ENCODE measurements at places on chromosomes 5 and 9.

DNA sequence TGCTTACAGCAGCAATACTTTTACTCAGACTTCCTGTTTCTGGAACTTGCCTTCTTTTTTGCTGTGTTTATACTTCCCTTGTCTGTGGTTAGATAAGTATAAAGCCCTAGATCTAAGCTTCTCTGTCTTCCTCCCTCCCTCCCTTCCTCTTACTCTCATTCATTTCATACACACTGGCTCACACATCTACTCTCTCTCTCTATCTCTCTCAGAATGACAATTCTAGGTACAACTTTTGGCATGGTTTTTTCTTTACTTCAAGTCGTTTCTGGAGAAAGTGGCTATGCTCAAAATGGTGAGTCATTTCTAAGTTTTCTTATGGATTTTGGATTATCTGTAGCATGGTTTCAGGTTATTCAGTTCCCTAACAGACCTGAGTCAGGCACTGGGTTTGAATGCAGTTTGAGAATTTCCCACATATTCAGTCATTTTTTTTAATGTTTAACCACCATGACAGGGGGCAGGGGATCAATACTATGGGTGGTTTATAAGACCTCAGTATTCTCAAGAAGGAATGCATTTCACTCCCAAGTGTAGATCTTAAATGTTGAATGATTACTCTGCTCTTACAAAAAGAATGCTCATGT is at the start of gene IL7R:
TSS of gene IL7R (plus strand) at position 127 of the 587 bp plus-strand sequence. CDS start at position 214, 87 bp downstream.
- DNase-seq = no peak

- no peak for DNase-seq
Observed at GRCh38 chr9:2872250-2872930, 28.5 kb upstream of the PUM3 start.

- no peak for DNase-seq
Observed at GRCh38 chr5:109161914-109162683, 247.7 kb downstream of the PJA2 start.

DNA sequence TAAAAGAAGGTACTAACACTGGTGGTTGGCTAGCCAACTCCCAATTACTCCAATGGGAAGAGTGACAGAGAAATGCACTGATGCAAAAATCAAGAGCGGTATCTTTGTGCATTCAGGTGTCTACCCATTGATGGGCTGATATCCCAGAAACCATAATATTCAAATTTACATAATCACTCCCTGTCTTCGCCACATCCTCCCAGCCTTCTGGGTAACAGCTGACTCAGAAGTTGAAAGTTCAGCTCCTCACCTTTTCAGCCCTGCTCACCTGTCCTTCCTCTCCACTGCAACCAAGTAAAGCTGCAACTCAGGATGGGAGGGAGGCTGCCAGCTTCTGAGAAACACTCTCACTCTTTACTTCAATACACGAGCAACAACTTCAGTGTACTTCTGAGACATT is 6.9 kb downstream of the SUSD1 start:
- no peak for DNase-seq

DNA sequence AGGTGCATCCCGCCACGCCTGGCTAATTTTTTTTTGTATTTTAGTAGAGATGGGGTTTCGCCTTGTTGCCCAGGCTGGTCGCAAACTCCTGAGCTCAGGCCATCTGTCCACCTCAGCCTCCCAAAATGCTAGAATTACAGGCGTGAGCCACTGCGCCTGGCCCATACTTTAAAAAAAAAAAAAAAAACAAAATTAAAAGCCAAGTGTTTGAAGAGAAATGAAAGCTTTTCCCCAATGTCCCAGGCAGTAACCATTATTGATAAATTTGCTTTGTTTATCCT is 9.5 kb downstream of the PRRC2B start:
- DNase-seq = no peak

- no peak for DNase-seq
Observed at GRCh38 chr5:137693951-137694721, 41.8 kb downstream of the KLHL3 start.

- DNase-seq = no peak
Observed at GRCh38 chr5:146025114-146025680, 80.2 kb downstream of the PLAC8L1 start.

- DNase-seq = peak; percentile 69
Observed at GRCh38 chr5:35854248-35854647, 2.4 kb upstream of the IL7R start.

DNA sequence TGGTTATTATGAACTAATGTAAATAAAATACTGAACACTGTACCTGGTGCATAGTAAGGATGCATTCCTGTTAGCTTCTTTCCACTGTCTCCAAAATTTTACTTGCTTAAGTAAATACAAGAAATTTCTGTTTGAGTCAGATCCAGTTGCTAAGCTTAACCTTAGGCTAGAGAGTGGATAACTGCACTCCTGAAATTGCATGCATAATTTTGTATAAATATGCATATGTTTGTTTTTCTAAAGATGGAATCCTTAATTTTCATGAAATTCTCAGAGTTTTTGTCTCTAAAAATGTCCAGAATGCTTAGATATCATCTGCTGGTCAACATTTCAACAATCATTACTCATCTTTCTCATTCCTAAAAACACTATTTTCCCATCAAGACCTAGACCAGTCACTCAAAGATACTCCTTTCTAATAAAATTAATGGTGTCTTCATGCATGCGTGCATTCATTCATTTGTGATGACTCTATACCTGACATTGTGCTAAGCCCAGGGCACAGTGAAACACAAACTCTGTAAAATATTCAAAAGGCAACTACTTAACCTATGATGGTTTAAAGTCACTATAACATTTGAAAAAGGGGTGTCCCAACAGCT is 284.8 kb downstream of the SEC61B start:
- no peak for DNase-seq

DNA sequence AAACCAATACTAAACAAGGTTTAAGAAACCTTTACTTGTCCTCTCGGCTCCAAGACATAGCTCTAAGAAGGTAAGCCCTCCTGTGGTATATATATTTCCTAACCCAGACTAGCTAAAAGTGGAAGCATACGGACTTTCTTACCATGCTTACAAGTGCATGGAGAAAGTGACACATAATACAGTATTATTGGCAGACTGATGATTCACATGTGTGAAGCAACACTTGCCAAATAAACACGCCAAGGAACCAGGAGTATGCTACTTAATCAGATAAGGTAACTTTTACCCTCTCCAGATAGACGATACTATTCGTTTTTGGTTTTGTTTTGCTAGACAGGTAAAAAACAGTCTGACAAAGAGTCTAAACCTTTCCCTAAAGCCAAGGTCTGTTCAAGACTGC is 264.1 kb downstream of the MLLT3 start:
- no peak for DNase-seq

- no peak for DNase-seq
Observed at GRCh38 chr5:179393078-179393477, 47.8 kb upstream of the ADAMTS2 start.

GRCh38 chr9:976943-977837 is 735 bp downstream of the DMRT3 start:
- DNase-seq = no peak

All from activated CD4-positive, alpha-beta T cell treated with anti-CD3 and anti-CD28 coated beads, Interleukin-2, amount 50 U/mL, for 4 hours (primary cell).